A549 treated with RU486 at 1 μM for 4 hours (cell line): ENCODE measurements at places on chromosomes 6 and 20. TPM values are rescaled to one million over a fixed set of nuclear protein-coding genes. Genes with fewer than 3 reads are reported as not detected.

The SCAF8 gene
- 15.2 to 22.5 TPM (median 17.4 TPM) in 5 replicates for total RNA-seq

The FAM83C gene
- 0.05 to 0.13 TPM (median 0.09 TPM) in 4 of 5 replicates, not detected in the other for total RNA-seq

The CST5 gene
- total RNA-seq: not detected in 5 replicates

The EIF6 gene
- total RNA-seq: 343 to 441 TPM (median 381 TPM) in 5 replicates

The CCN5 gene
- total RNA-seq: 22.0 to 38.0 TPM (median 23.7 TPM) in 5 replicates

The DEF6 gene
- total RNA-seq: 0.05 to 0.08 TPM (median 0.06 TPM) in 4 of 5 replicates, not detected in the other

The FAM162B gene
- 0.15 to 0.22 TPM in 2 of 5 replicates, not detected in the others for total RNA-seq
